NCI-H1694 treated with DMSO at 0.1 percent for 48 hours (cell line): ENCODE measurements at places on chromosomes 4 and X.
A peak's percentile ranks its signal among the peaks of the same experiment; 100 is the strongest.

DNA sequence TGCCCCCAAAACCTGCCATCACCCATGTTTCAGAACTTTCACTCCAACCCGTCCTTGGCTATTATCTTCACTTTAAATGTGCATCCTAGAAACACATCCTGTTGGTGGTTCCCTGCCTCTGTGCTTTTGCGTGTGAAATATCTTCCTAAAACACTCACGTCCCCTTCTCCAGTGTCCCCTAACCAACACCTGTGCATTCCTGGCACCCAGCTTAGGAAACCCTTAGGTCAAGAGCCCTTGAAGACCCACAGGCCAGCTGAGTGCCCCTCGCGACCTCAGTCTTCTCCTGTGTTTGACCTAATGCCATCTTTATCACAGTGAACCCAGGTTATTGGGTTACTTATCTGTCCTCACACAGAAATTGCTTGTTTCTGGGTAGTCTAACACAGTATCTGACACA is 117.6 kb downstream of the STK32B start:
- DNase-seq = no peak

GRCh38 chr4:70714079-70714887 is 7.5 kb upstream of the RUFY3 start:
- DNase-seq = no peak

DNA sequence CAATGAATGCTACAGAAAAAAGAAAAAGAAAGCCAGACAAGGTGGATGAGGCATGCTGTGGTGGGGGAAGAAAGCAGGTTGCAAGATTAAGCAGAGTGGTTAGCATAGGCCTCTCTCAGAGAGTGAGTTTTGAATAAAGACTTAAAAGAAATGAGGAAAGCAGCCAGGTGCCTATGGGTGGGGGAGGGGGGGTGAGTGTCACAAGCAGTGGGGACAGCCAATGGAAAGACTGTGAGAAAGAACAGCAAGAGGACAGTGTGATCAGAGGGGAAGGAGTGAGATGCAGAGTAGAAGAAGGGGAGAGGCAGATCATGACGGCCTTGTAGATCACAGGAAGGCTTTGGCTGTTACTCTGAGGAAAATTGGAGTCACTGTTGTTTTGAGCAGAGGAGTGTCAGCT is 162.5 kb downstream of the SOX3 start:
- no peak for DNase-seq

DNA sequence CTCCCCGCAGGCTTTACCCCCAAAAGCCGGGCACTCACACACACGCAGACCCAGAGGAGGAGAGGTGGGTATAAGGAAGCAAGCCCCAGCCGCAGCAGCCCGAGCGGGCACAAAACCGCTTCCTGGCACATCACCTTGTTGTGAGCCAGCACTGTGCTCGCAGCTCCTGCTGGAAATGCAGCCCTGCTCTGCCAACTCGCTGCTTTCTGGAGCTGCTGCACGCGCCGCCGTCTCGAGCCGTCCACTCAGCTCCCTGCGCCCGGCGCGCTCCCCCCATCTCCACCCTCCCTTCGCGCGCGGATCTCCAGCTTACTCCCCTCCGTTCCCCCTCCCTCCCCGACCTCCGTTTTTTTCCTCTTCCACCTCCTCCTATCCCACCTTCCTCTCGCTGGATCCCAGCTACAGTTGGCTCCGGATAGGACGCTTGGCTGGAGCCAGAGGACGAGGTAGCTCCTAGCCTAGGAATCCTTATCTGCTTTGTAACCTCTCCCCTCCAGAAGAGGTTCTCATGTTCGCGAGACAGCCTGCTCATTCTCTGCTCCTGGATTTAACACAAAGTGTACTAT is at the start of gene SPOCK3:
TSS of gene SPOCK3 (minus strand) at position 179 of the 566 bp plus-strand sequence.
- DNase-seq = peak; percentile 12

DNA sequence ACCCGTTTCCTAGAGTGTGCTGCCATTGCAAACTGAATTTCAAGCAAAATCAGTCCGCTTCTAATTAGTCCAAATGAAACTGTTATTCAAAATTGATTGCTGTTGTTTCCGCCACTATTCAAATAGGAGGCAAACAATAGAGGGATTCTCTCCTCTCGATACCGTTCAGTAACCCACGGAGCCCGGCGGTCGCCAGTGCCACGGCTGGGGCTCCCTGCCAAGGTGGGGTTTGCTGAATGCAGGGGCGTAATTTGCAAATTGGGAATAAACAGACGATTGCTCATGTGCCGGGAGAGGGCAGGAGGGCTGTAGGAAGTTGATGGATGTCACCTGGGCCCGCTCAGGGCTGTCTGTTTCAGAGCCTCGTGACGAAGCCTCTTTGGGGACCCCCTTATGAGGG is 8.8 kb downstream of the ADRA2C start:
- no peak for DNase-seq

- no peak for DNase-seq
Measured at GRCh38 chr4:153518637-153519389, 52.7 kb downstream of the TMEM131L start.

GRCh38 chr4:99144587-99144986 is 490 bp upstream of the ADH4 start:
- DNase-seq = no peak

GRCh38 chr4:184000457-184001396 is 95.6 kb downstream of the STOX2 start:
- DNase-seq = no peak

DNA sequence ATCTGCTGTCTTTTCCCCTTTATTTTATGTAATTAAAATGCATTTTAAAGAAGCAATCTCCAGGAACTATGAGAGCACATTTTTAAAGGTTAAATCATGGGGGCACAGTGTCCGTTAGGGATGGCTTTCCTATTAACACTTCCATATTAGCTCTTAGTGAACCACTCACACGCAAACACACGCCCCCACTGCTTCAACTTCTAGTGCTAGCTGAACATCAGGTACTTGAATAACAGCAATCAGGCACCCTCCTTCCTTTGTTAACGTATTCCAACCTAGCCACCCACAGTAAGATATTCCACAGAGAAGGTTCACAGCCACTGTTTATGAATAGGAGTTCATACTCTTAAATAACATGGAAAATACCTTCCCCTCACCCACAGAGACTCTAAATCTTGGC is 9.3 kb downstream of the TMEM255A start:
- no peak for DNase-seq

DNA sequence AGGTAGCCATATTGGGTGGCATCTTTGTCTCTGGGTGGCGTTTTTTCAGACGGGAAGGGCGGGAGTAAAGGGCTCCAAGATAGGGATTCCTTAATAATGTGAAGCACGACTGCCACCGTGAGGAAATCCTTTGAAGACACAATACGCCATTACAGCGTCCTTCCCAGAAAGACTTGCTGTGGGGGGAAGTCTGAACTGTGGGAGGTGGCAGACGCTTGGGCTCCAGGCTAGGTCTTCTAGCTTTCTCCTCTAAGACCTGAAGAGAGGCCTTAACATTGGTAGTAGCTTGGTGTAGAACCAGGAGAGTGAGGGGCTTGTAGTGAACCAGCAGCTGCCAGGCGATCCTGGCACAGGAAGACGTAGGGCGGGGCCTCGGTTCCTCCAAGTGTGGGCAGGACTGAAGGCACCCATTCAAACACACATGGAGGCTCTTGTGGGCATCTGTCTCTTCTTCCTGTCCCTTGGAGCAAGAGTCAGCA is 197.3 kb downstream of the OR13H1 start:
- DNase-seq = no peak

GRCh38 chr4:147056940-147057610 is 111.4 kb upstream of the TTC29 start:
- DNase-seq = no peak

GRCh38 chr4:151835467-151835866 is 74.7 kb upstream of the GATB start:
- DNase-seq = no peak

GRCh38 chrX:31213941-31214340 is 142.1 kb upstream of the FTHL17 start:
- no peak for DNase-seq

GRCh38 chr4:113289766-113290165 is 240.3 kb downstream of the ANK2 start:
- DNase-seq = no peak

- no peak for DNase-seq
Measured at GRCh38 chr4:43238585-43238984, 346.1 kb downstream of the GRXCR1 start.
